Psoas muscle (tissue), 8 donors: ENCODE measurements at places on chromosomes 3 and 15.

GRCh38 chr3:181757694-181758306 is 46.1 kb downstream of the SOX2 start:
- no peaks in the 10 kb centered on the region for H3K36me3 ChIP-seq
- peaks cover 2% of the 10 kb centered on the region for H3K27me3 ChIP-seq
- no peaks in the 10 kb centered on the region for H3K4me1 ChIP-seq
- no peak for DNase-seq
- H3K27ac ChIP-seq, result no peak overlapping the region
- no peak overlapping the region for H3K4me3 ChIP-seq

- no peak overlapping the region for H3K27ac ChIP-seq
- peaks cover 13% of the 10 kb centered on the region for H3K36me3 ChIP-seq
- no peak for DNase-seq
These were observed 21.2 kb upstream of the SHC4 start for GRCh38 chr15:48984811-48985352.

DNA sequence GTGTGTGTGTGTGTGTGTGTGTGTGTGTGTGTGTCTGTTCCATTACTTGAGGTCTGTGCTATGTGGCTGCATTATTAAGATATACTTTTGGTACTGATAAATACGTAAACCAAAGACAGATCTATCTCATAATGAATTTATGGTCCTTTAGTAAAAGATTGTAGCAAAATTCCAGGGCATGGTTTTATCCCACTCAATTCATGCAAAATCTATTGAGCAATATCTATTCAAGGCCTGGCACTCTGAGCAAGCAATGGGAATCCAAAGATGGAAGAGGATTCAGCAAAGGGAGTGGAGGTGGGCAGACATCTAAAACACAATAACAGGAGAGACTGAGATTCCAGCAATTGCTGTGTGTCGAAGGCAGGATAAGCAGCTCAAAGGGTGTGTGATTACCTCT is 86.8 kb downstream of the RFTN1 start:
- H3K36me3 ChIP-seq, result peaks cover 7% of the 10 kb centered on the region
- H3K27ac ChIP-seq, result no peak overlapping the region
- peaks cover 4% of the 10 kb centered on the region for H3K4me1 ChIP-seq

DNA sequence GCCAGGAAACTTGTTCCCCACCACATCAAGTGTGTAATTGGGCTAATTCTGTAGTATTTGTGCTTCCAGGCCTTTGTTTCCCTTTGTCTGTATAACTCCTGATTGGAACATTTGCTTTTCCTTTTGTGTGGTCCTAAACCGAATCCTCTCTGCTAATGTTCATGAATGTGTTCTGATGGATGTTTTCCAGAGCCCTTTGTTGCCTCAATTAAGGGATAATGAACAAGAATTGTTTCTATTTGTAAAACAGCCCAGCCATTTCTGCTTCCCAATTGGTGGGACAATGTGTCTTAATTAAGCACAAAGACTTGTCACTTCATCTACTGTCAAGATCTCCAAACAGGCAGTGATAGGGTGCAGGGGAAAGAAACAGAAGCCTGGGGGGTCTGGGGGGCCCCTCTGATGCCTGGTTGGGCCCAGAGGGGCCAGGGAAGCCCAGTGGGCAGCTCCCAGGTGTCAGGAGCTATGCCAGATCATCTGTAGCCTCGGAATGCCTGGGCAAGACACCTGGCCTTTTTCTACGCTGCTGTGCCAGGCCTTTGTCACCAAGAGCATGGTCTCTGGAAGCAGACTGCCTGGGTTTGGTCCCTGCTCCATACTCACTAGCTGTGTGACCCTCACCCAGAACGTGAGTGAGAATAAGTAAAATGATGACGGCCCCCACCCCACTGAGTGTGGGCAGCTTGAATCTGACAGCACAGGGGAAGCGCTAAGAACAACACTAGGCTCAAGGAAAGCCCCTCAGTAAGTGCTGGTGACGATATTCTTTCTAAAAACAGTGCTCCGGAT is 116.6 kb upstream of the PRR20G start:
- no peaks in the 10 kb centered on the region for H3K4me1 ChIP-seq
- H3K27me3 ChIP-seq, result no peaks in the 10 kb centered on the region
- no peak overlapping the region for H3K4me3 ChIP-seq
- no peaks in the 10 kb centered on the region for H3K36me3 ChIP-seq
- no peak overlapping the region for H3K27ac ChIP-seq

- H3K27ac ChIP-seq, result no peak overlapping the region
- H3K4me1 ChIP-seq, result no peaks in the 10 kb centered on the region
- peaks cover 42% of the 10 kb centered on the region for H3K36me3 ChIP-seq
- H3K27me3 ChIP-seq, result no peaks in the 10 kb centered on the region
- no peak for DNase-seq
- H3K4me3 ChIP-seq, result no peak overlapping the region
These were observed 12.4 kb downstream of the PPM1M start for GRCh38 chr3:52257911-52258310.

- no peak for DNase-seq
- H3K36me3 ChIP-seq, result no peaks in the 10 kb centered on the region
- no peak overlapping the region for H3K4me3 ChIP-seq
- no peaks in the 10 kb centered on the region for H3K4me1 ChIP-seq
- H3K27ac ChIP-seq, result no peak overlapping the region
These were observed 74.6 kb upstream of the ARL6 start for GRCh38 chr3:97689962-97690361.
